ENCODE measurements at places on chromosomes 5 and 9.
A peak's percentile ranks its signal among the peaks of the same experiment; 100 is the strongest.

DNA sequence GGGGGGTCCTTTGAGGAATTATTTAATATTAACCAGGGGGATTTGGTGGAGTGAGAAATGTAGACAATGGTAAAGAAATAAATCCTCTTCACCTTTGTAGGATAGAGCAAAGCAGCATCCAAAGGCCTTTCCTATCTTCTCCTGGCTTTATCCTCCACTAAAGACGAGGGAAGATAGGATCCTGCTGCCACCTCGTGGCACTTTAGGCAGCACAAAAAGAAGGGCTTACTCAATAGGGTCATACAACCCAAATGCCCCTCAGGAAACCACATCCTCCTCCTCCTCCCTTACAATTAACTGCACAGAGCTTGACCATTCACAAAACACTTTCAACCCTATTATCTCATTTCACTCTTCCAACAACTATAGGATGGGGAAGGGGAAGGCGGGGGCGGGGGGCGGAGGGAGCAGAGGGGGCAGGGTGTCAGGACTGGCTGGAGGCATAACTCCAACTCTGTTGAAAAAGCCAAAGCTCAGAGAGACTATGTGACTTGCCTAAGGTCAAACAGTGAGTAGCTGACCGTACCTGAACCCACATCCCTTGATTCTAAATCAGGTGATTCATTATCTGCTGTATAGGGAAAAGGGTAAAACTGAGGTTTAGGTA lies 45.4 kb upstream of the MYOT start:
- H3K36me3 ChIP-seq = no peaks in the 10 kb centered on the region
- no peak overlapping the region for H3K27ac ChIP-seq
- H3K4me3 ChIP-seq = no peak overlapping the region
- H3K4me1 ChIP-seq = peaks cover 7% of the 10 kb centered on the region

DNA sequence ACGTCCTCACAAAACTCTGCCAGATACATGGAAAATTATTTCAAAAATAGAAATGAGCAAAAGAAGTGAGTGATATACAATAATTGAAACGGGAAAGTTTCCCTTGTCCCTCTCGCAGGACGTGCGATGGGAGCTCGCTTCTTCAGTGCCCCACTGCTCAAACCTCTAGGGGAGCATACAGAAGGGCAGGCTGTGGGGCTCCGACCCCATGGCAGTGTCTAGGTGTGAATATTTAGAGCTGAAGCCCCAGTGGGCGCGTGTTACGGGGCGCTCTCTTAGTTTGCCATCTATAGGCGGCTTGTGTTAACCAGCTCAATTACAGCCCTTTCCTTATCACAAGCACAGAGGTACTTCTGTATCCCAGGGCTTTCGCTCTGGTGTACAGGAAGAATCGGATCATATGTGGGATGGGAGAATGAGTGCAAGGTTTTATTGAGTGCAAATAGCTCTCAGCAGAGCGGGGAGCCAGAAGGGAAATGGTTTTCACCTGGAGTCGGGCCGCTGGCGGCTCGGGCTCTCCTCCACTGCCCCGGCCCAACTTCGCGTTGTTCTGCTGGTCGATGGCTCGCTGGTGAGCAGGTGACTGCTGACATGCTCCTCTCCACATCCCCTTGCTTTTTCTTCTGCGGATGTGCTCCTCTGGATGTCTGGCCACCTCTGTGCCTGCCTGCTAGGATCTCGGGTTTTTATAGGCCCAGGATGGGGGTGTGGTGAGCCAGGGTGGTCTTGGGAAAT lies 334.0 kb upstream of the PTPRD start:
- H3K27me3 ChIP-seq = no peaks in the 10 kb centered on the region
- H3K36me3 ChIP-seq = no peaks in the 10 kb centered on the region

DNA sequence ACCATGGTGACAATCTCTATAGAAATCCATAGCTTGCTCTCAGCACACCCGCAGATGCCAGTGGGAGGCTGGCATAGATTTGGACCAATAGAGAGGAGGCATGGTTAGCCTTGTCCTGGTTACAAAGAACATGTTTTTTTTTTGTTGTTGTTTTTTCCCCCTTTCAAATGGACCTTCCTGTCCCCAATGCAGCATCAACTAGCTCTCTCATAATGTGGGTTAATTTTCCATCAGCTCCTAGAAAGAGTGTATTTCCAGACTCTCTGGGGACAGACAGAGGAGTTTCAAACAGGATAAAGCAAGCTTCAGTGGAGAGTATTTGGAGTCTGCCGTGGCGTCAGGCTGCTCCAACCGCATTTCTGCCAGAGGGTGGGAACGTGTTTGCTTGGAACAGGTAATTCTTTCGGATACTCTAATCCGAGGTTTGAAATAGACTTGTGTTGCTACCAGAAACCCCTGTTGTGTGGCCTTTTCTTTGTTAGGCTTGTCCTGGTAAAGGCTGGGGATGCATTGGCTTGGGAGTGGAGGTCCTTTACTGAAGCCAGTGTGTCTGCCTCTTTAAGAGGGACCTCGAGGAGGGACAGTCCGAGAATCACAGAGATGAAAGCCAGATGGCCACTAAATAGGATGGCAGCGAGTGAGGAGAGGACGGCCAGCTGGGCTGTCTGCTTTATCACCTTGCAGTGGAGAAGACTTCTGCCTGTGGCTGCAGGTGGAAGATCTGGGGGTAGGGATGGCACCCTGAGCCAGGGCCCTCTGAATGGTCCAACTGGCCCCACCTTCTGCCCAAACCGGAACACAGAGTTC lies 130.5 kb upstream of the CPEB4 start:
- H3K4me1 ChIP-seq = no peaks in the 10 kb centered on the region
- no peak for DNase-seq
- no peaks in the 10 kb centered on the region for H3K36me3 ChIP-seq
- H3K27ac ChIP-seq = no peak overlapping the region
- no peaks in the 10 kb centered on the region for H3K27me3 ChIP-seq

- no peaks in the 10 kb centered on the region for H3K27me3 ChIP-seq
- no peak overlapping the region for H3K27ac ChIP-seq
- DNase-seq = no peak
- no peaks in the 10 kb centered on the region for H3K36me3 ChIP-seq
These were observed 6.6 kb upstream of the PRXL2C start for GRCh38 chr9:96661711-96662110.

DNA sequence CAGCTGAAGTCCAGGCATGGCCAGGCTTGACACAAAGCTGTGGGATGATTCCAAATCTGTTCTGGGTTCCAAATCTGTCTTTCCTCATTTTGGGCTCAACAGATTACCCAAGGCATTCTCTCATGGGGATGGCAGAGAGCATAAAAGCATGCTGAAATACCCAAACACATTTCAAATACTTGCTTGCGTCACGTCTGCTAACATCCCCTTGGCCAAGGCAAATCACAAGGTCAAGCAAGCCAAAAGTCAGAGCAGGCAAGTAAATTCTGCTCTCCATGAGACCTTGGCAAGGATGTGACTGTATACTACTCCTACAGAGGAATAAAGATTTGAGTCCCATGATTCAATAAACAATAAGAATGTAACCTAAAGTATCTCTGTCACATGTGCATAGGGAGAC lies 306.7 kb downstream of the EPB41L4A start:
- no peaks in the 10 kb centered on the region for H3K27me3 ChIP-seq
- no peak overlapping the region for H3K4me3 ChIP-seq
- DNase-seq = no peak

DNA sequence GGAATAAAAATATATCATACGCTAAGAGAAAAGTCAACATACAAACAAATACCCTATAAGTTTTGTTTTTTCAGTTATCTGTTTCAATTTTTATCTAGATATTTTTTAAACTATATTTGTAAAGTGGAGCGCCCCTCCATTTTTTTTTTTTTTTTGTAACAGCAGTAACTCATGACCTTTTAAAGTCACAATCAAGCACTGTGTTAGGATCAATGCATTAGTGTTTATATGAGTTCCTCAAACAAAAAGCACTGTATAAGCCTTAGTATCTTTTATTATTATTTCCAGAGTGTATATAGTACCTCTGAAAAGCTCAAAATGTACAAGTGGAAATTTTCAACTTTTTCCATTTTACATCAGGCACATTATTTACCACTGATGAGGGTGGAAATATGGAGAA lies 20.6 kb downstream of the PFDN1 start:
- no peak for DNase-seq
- no peak overlapping the region for H3K27ac ChIP-seq
- H3K4me1 ChIP-seq = peaks cover 4% of the 10 kb centered on the region
- H3K4me3 ChIP-seq = no peak overlapping the region
- no peaks in the 10 kb centered on the region for H3K27me3 ChIP-seq

- no peaks in the 10 kb centered on the region for H3K27me3 ChIP-seq
- H3K4me1 ChIP-seq = no peaks in the 10 kb centered on the region
- H3K36me3 ChIP-seq = no peaks in the 10 kb centered on the region
- no peak overlapping the region for H3K4me3 ChIP-seq
- H3K27ac ChIP-seq = no peak overlapping the region
These were observed 109.8 kb upstream of the TBC1D2 start for GRCh38 chr9:98365227-98365669.

- H3K27ac ChIP-seq = no peak overlapping the region
- H3K4me3 ChIP-seq = no peak overlapping the region
- H3K4me1 ChIP-seq = peaks cover 8% of the 10 kb centered on the region
- no peaks in the 10 kb centered on the region for H3K36me3 ChIP-seq
These were observed 25.5 kb downstream of the DAB2IP start for GRCh38 chr9:121676926-121677325.

DNA sequence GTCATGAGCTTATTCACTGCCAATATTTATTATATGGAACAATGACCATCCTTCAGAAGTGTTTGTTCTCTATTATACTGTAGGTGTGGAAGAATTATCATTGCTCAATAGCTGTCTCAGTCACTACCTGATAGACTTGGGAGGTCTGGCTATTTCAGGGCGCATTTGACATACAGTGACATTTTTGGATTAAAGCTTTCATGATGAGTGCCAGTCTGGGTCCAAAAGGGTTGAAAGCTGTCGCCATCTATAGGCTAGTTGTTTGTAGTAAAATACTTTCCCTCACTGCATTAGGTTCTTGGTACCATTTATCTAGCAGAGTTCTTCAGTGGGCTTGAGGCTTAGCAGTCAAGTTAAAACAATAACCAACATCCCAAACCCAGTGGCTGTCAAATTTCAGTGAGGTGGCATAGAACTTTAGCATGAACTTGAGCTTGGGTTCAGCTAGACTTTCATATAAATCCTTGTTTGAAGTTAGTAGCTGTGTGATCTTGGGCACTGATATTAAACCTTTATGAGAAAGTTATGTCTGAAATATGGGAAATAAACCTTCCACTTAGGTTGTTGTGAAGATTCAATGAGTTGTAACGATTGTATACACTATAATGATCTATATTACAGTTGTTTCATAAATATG lies 110.5 kb upstream of the CDKN2B start:
- no peaks in the 10 kb centered on the region for H3K36me3 ChIP-seq
- no peaks in the 10 kb centered on the region for H3K4me1 ChIP-seq
- no peak for DNase-seq
- no peak overlapping the region for H3K4me3 ChIP-seq
- H3K27ac ChIP-seq = no peak overlapping the region

GRCh38 chr9:77013932-77014596 lies 5.4 kb upstream of the FOXB2 start:
- no peak overlapping the region for H3K27ac ChIP-seq
- no peaks in the 10 kb centered on the region for H3K36me3 ChIP-seq
- peaks cover 56% of the 10 kb centered on the region for H3K27me3 ChIP-seq
- peak; percentile 9 for DNase-seq
- H3K4me1 ChIP-seq = peaks cover 23% of the 10 kb centered on the region

DNA sequence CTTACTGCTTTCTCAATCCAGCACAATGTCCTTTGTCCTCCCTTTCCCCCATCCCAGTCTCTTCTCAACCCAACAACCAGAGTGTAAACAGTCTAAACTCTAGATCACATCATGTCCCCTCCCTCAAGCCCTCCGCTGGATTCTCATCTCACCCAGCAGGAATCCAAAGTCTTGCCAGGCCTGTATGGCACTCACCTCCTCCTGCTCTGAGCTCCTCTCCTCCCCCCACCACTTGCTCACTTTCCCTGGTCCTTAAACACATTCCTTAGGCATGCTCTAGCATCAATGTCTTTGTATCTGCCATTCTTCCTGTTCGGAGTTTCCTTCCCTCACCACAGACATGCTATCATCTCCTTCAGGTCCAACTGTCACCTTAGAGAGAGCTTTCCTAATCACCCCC lies 78.8 kb downstream of the NIPSNAP3B start:
- H3K27me3 ChIP-seq = no peaks in the 10 kb centered on the region
- DNase-seq = no peak
- H3K4me1 ChIP-seq = peaks cover 7% of the 10 kb centered on the region
- peaks cover 51% of the 10 kb centered on the region for H3K36me3 ChIP-seq
- H3K4me3 ChIP-seq = no peak overlapping the region

DNA sequence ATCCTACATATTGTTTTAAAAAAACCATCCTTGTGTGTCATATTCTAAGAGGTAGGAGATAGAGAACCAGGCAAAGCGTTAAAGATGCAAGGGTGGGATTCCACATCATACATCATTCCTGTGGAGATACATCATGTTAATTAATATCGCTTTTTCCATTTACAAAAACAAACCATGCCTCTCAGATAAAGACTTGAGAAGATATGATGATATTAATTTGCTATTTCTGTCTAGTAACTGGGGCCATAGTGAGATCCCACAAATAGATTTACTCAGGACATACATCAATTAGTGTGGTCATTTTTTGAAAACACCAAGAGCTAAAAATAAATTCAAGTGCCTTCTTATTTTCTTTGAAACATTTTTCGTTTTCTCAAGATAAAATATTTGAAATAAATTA lies 165.4 kb upstream of the TARS1 start:
- H3K27me3 ChIP-seq = no peaks in the 10 kb centered on the region
- no peak for DNase-seq
- H3K4me1 ChIP-seq = no peaks in the 10 kb centered on the region
- no peak overlapping the region for H3K27ac ChIP-seq
- no peak overlapping the region for H3K4me3 ChIP-seq
- no peaks in the 10 kb centered on the region for H3K36me3 ChIP-seq

DNA sequence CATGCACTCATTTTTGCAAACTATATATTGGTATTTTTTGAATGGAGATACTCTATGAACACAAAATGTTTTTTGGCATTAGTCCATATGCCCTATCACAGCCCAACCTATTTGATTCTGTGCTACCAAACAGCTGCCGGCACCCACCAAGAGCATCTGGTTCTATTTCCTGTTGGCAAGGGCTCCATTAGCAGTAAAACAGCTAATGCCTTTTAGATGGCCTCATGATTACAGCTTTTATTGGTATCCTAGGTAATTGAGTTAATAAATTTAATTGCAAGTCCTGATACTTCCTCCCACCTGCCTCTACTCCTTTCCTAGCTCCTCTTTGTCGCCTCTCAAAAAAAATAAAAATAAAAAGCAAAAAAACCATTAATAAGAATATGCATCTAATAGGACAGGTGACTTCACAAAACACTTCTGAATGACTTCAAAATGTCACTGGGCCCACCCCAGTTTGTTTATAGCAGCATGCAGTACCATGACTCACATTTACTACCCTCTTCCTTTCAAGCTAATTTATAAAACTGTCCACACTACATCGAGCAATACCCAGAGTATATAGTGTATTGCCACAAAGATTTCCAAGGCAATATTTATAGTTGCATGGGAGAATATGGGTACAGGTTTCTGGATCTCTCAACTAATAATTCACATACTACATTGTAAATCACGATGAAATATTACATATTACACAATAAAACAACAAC lies 620.4 kb downstream of the SLCO4C1 start:
- H3K36me3 ChIP-seq = no peaks in the 10 kb centered on the region
- no peaks in the 10 kb centered on the region for H3K27me3 ChIP-seq
- no peak overlapping the region for H3K4me3 ChIP-seq
- peak; percentile 5 for DNase-seq
- no peaks in the 10 kb centered on the region for H3K4me1 ChIP-seq
- no peak overlapping the region for H3K27ac ChIP-seq

- no peak overlapping the region for H3K4me3 ChIP-seq
- no peaks in the 10 kb centered on the region for H3K36me3 ChIP-seq
- H3K27me3 ChIP-seq = no peaks in the 10 kb centered on the region
- H3K27ac ChIP-seq = no peak overlapping the region
- DNase-seq = no peak
- no peaks in the 10 kb centered on the region for H3K4me1 ChIP-seq
These were observed 830.3 kb downstream of the BRINP1 start for GRCh38 chr9:118538959-118539358.

Data from stomach (tissue), 19 donors.